ENCODE measurements at places on chromosomes 5 and 9.

DNA sequence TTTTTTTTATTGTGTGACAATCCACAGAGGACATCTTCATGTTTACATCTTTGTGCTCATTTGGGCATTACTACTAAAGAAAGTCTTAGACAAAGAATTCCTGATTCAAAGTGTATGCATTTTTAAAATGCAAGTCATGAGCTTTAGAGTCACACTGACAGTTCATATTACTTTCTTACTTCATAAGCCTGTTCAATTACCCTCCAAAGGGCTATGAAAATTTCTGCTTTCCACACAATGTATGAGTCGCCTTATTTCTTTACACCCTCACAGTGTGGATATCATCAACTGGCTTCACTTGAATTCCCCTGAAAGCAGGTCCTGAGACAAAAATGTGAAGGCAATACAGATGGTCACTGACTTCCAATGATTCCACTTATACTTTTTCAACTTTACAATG lies 280.4 kb upstream of the PTGER4 start:
- no peak for DNase-seq

- no peak for DNase-seq
Measured at GRCh38 chr5:108720391-108720790, 27.3 kb upstream of the FER start.

DNA sequence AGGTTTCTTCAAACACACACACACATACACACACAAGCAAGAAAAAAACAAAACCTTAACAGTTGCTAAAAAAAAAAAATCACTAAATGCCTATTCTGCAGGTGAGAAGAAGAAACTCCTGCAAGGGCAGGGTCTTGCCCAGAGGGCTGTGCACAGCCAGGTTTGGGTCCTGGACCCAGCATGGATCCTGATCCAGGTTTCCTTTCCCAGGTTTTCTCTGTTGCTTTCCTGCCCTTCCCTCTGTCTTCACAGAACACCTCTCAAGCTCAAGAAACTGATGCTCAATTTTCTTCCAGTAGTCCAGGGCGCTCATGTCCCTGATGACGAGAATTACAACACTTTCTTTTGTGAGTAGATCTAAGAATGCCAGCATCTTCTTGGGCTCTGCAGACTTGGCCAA lies 136.6 kb downstream of the PAX5 start:
- no peak for DNase-seq

- DNase-seq: no peak
Measured at GRCh38 chr5:97499605-97500004, 316.6 kb upstream of the RIOK2 start.

GRCh38 chr5:75260708-75261107 lies 24.0 kb upstream of the ANKRD31 start:
- no peak for DNase-seq

GRCh38 chr5:55691265-55692105 lies 20.6 kb downstream of the SLC38A9 start:
- DNase-seq: peak; percentile 78

DNA sequence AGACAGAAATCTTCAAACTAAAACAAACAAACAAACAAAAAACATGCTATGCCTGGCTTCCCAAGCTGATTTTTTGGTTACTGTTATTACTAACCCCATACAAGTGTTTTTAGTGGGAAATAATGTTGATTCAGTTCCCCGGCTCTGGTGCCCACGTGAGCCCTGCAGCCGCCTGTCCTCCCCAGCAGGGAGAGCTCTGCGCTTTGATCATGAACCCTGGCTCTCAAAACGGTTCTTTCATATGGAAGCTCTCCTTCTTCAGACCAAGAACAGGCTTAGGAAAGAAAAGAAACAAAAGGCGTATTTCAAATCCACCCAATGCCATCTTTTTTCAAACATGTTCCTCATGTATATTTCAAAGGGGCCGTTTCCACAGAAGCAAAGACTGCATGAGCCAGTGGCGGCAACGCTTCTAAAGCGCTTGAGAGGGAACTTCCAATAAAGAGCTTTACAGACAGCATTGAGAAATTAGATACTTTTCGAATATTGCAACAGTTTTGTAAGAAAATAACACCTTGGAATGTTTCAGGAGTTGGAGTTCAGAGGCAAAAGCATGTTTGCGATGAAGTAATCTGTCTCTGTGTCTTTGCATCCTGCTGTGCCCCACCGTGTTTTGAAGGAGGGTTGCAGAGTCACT lies 74.8 kb downstream of the ICE1 start:
- DNase-seq: peak; percentile 76

DNA sequence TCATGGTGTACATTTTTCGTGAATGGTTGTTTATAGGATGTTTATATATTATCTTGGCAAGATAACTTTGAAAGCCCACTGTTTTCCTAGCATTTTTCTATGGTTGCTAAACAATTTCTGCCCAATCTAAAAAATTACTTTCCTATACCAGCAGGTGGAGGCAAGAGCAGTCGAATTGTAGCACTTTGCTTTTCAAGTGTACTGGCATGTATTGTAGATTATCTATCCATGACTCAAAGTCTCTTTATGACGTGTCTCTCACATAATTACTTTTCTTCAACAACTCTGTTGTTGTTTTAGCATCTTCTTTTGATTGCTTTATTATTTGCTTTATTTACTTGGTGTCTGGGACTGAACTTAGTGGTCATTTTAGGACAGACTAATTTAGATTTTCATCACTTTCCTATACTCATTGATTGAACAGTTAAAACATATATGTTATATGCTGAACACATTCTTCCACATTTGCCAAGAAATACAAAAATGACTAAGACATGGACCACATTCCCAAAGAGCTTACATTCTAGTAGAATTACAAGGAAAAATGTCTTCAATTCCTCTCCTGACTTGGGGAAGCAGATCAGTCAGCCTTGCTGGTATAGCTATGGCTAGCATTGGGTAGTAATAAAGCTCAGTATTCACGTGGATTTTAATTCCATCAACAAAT lies 20.7 kb downstream of the NLN start:
- peak; percentile 83 for DNase-seq

DNA sequence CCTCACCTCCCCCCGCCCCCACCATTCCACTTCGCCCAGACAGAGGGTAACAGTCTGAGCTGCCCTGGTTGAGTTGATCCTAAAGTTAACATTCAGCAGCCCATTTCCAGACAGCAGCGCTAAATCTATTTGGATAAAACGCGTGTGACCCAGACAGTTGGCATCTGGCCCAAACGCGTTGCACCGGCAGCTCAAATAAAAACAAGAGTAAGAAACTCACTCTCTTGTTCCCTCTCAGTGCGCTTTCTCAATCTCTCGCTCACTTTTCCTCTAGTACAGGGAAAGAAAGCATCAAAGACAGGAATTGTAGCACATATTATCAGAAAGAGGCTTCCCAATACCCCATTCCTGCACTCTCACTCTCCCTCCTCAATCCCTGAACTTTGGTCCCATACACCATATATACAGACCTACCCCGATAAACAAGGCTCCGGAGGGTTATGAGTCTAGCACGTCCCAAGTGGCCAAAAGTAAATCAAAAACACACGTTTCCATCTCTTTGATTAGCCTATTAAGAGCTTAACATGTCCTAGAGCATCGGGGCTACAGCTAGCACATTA lies 1.3 kb downstream of the ADAMTS6 start:
- peak; percentile 69 for DNase-seq

DNA sequence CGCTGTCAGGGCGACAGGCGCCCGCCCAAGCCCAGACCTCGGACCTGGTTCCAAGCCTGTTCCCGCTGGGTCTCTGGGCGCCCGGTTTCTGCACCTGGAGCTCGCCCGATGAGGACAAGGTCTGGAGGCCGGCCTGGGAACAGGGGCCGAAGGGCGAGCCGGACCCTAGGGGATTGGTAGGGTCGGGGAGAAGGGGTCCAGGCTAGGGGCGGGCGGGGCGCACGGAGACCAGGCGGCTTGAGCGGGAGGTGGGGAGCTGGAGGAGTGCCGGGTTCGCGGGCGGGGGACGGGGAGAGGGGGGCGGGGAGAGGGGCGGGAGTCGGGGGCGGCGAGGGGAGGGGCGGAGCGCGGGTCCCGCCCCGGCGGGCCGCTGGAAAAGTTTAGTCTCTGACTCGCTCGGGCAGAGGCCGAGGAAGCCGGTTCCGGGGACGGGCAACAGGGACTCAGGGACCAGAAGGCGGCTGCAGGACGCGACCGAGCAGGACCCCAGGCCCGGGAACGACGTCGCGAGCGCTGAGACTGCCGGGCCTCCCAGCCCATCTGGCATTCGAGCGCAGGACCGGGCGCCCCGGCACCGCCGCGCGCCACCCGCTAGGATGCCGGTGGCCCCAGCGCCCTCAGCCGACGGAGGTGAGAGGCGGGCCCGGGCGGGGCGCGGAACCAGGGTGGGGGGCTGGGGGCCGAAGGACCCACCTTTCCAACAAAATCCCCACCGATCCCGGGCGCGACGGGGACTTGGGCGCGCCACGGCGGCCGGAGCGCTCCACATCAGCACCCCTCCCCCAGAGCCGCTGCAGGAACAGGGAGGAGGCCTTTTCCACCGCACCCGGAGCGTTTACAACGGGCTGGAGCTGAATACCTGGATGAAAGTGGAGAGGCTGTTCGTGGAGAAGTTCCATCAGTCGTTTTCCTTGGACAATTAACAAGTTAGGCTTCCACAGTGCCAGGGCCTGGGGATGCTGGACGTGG lies at the start of gene S1PR3:
Gene S1PR3, plus strand, starts transcription at position 403 of the 969 bp plus-strand sequence. CDS start 9,733 bp downstream, outside the sequence.
- peak; percentile 13 for DNase-seq

- DNase-seq: no peak
Measured at GRCh38 chr9:95605816-95606488, 89.2 kb upstream of the PTCH1 start.

- DNase-seq: peak; percentile 32
Measured at GRCh38 chr5:37391591-37391990, 12.5 kb downstream of the WDR70 start.

DNA sequence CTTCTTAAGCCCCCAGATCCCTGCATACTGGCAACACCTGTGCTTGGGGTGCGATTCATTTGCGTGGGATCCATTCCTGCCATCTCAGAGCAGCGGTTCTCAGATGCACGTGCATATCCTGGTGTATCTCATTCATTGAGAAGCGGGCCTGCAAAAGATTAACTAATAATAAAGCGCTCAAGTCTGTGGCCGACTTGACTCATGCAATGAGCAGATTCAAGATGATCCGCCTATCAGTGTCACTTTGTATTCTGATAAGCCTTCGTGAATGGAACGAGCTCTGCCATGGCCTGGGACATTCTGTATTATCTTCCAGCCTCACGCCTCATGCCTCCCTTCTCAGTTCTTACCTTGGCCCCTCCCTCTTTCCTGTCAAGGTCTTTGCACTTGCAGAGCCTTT lies 22.3 kb downstream of the C1QTNF2 start:
- DNase-seq: peak; percentile 89

DNA sequence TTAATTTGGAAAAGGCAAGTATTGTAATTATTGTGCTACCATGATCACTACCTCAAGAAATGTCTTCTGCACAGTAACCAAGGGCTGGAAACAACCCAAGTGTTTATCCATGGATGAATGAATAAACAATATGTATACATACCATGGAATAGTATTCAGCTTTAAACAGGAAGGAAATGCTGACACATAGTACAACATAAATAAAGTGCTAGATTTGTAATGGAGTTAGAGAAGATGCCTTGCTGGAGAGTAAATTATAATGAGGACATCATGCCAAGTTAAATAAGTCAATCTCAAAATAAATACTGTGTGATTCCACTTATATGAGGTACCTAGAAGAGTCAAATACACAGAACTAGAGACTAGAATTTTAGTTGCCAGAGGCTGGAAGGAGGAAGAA lies 160.0 kb downstream of the CCDC192 start:
- no peak for DNase-seq

GRCh38 chr5:119353213-119353612 lies 2.6 kb upstream of the TNFAIP8 start:
- no peak for DNase-seq

GRCh38 chr5:72871366-72872024 lies 55.0 kb downstream of the TNPO1 start:
- no peak for DNase-seq

- no peak for DNase-seq
Measured at GRCh38 chr9:21519855-21520434, 37.8 kb upstream of the IFNE start.

GRCh38 chr9:72863456-72864094 lies 89.3 kb downstream of the ALDH1A1 start:
- peak; percentile 18 for DNase-seq

DNA sequence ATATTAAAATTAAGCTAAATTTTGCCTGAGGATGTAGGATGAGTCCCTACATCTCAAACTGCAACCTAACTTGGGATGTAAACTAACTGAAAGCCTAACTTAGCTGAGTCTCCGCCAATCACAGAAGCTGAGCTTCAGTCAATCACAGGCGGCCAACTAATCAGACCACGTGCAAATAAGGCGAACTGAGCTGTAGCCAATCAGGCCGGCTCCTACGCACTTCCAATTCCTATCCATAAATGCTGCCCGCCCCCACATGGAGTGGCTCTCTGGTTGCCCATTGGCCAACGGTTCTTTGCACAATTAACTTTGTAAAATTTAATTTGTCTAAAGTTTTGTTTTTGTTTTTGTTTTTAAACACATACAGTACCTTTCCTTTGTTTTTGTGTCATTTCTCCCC lies 13.9 kb upstream of the GPX8 start:
- no peak for DNase-seq

- DNase-seq: no peak
Measured at GRCh38 chr9:26394025-26394424, 498.6 kb downstream of the CAAP1 start.

DNA sequence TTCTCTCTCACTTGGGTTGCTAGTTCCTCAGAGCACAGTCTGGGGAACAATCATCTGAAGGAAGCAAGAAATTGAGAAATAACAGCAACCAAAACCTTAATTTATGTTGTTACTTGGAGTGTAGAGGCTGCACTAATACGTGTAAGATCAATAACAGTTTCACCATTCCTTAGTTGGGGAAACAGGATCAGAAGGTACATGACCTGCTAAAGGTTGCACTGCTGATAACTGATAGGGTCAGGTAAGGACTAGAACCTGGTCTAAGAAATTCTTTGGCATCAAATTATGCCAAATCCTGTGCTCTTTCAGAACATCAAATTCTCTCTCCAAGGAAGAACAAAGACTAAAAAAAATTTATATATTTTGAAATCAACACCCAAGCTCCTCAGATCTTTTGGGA lies 278.6 kb upstream of the C9orf72 start:
- DNase-seq: no peak

DNA sequence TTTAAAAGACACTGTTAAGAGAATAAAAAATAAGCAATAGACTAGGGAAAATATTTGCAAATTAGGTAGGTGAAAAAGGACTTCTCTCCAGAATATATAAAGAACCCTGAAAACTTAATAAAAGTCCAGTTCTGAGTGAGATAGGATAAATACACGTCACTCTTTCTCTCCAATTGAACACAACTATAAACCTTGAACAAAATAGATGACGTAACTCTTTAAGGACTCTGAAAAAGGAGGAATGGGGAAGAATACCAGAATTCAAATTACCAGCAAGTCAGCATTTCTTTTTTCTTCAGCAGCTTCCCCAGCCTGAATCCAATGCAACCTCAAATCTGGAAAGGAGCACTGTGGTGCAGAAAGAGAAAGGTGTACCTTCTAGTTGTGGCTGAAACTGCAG lies 6.8 kb upstream of the WDR41 start:
- DNase-seq: no peak

- DNase-seq: peak; percentile 55
Measured at GRCh38 chr9:136728548-136729123, 14.1 kb downstream of the LCN10 start.
